ENCODE measurements at places on chromosomes 6 and 20.

DNA sequence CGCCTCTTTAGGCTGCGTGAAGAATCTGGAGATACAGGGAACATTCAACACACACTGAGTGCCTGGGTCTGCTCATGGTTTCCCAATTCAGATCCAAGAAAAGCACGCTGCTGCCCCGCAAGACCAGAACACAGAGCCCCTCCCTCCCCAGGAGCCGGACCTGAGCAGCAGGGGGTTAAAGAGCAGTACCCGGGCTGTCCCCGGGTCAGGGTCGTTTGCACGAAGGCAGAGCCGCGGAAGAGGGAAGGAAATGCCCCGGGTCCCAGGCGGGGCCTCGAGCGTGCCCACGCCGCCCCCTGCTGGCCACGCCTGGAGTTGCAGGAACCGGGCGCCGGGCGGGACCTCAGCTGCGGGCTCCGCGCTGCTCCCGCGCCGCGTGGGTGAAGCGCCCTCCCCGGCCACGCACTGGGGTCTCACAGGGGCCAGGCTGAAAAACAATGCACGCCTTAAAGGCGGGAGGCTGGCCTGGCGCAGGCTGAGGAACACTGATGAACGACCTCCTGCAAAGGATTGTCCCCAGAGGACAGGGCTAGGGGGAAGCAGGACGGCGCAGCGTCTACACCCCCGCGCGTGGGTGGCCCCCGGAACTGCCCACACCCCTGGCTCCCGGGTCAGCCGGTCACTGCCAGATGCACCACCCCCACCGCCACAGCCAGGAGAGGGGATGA, 48.9 kb downstream of the ANKRD60 start:
- peak; percentile 21 for DNase-seq

DNA sequence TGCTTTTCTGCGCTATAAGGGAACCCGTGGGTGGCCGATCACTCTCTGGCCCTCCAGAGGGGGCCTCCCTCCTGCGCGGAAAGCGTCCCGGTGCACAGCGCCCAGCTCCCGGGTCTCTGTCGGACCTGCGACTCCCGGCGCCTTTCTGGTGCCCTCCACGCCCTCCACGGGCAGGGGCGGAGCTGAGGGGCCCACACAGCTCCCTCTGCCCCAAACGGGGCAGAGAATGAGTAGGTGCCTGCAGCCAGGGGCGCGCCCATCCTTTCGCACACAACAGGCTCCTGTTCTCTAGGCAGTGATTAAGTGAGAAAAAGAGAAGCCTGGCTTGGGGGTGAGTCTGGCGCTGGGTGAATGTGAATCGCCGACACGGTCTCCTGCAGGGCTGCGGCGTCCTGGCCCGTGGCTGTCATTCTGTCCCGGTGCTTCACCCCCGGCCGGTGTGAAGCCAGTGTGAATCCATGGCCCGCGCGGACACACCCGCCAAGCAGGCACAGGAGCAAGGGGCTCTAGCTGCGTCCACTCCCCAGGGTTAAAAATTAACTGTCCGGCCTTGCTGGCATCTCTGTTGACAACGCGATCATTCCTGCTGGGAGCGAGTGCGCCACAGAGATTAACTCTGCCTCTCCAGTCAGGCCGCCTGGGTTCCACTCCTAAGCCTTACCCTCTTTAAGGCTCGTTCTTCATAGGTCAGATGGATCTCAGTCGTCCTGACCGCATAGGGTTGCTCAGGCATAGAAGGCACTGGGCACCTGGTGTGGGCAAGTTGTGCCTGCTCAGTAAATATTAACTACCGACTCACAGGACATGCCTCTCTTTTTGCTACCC, 88.8 kb downstream of the PCSK2 start:
- no peak for DNase-seq

GRCh38 chr6:12160326-12160725, 129.8 kb upstream of the EDN1 start:
- DNase-seq: no peak

DNA sequence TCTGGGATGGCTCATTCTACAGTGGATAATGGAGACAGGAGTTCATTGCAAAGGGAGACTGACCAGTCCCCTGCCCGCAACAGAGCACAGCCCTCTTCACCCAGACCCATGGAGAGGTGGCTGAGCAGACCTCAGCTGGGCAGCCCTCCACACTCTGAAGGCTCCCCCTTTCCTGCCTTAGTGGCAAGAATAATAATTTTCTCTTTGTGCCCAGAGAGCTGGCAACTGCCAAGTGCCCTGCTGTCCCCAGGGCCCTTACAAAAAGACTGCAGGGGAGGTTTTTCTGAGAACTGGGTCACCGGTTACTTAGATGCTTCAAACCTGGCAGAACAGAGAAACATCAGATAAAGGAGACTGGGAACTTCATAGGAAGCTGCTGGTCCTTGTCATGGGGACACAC, 35.4 kb upstream of the ZNFX1 start:
- peak; percentile 40 for DNase-seq

DNA sequence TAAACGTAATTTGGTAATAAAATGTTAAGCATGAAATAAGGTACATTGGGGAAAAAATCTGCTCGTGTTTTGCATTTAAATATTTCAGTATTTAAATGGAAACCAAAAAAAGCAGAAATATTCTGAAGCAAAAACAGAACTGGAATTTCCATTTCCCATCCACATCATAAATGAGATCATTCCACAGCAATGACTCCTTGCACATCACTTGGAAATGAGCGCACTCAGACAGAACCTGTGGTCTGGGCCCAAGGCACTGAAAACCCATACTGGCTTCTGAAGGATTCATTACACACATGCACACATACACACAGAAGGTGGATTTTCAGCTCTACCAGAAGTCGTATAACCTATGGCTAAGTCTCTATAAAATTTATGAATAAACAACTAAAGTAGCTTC, 174.8 kb downstream of the IBTK start:
- no peak for DNase-seq
